ENCODE measurements at places on chromosomes 4 and X.

GRCh38 chrX:33339219-33339618 lies 127.9 kb upstream of the DMD start:
- DNase-seq: no peak

- no peak for DNase-seq
Measured at GRCh38 chrX:81866873-81867272, 665.0 kb downstream of the SH3BGRL start.

DNA sequence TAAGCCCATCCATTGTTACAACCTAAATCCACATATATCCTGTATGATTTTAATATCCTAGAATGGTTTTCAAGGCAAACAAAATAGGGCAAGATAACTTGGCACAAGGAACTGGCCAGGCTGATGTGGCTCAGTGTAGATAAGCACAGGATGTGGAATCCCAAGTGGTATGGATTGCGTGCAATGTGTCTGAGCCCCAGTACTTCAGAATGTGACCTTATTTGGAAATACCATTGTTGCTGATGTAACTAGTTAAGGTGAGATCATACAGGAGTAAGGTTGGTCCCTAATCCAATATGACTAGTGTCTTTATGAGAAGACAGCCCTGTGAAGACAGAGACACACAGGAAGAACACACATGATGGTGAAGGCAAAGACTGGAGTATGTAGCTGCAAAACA lies 72.4 kb downstream of the IL21 start:
- DNase-seq: no peak

DNA sequence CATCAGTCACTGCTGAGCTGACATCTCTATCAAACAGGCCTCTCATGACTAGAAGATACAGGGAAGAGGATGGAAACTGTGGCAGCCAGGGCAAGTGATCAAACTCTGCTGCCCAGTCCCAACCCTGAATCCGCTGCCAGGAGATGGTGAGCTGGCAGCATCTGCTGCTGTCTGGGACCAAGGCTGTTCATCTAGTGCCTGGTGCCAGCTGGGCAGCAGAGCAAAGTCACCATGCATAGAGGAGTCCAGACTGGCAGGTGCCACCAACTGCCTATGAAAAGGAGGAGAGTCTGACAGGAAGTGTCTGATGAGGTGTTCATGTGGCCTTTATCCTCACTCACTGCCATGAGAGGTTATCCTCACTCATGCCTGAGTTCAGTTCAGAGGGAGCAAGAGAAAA lies 518.9 kb downstream of the MID1IP1 start:
- no peak for DNase-seq

DNA sequence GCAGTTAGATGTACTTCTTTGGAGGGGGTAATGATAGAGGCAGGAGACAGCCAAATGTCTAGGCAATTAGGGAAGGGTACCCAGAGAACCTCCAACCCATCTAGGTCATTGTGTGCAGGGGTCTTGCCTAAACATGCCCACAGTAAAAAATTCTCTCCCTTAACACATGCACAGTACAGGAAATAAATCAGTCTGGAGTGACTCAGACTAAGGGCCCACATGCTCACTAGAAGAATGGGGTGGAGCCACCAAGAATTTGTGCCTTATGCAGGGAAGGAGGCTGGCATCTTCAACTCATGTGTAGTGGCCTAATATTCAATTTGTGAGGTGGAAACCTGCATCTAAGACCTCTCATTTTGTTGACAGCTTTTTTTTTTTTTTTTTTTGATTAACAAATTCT lies 945.3 kb upstream of the GRIA3 start:
- DNase-seq: no peak

DNA sequence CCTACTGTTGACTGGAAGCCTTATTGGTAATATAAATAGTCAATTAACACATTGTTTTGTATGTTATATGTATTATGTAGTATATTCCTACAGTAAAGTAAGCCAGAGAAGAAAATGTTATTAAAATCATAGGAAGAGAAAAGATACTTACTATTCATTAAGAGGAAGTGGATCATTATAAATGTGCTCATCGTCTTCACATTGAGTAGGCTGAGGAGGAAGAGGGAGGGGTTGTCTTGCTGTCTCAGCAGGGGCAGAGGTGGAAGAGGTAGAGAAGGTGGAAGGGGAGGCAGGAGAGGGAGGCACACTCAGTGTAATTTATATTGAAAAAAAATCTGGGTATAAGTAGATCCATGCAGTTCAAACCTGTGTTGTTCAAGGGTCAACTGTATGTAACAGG lies 10.6 kb downstream of the CDKL5 start:
- no peak for DNase-seq

- DNase-seq: no peak
Measured at GRCh38 chrX:40174001-40174853, 76.5 kb upstream of the BCOR start.

GRCh38 chr4:58070726-58071125 lies 960.5 kb upstream of the IGFBP7 start:
- DNase-seq: no peak

DNA sequence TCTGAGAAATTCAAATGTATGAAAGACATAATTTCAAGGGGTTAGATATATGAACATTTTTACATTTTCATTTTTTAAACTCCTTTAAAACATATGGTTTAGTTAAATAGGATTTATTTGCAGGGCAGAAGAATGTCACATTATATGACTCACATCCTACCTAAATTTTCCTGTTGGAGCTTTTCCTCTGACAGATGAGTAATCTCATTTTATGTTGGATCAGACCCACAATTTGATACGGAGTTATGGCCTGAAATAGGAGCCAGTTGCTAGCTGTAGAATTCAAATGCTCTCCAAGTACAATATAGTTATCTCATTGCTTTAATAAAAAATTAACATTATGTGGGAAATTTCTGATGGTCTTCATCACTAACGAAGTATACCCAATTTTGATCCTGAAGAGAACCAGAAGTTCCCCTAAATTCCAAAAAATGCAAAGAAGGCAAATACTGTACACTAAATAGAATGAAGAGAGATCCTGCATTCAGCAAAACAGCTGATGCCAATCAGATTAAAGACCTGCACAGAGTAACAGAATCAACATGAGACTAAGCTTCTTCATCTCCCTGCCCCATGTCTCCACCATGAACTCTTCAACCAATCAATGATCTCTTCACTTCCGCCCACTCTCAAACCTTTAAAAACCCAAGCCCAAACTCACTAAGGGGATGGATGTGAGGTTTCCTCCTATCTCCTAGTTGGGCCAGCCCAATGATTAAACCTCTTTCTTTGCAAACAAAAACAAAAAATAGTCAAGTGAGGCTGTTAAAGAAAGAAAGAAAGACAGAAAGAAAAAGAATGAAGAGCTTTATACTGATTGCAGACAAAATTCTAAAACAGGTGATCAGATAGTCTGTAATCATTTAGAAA lies 10.9 kb upstream of the EXOSC9 start:
- peak; percentile 76 for DNase-seq
